ENCODE measurements at places on chromosomes 7 and 10.

DNA sequence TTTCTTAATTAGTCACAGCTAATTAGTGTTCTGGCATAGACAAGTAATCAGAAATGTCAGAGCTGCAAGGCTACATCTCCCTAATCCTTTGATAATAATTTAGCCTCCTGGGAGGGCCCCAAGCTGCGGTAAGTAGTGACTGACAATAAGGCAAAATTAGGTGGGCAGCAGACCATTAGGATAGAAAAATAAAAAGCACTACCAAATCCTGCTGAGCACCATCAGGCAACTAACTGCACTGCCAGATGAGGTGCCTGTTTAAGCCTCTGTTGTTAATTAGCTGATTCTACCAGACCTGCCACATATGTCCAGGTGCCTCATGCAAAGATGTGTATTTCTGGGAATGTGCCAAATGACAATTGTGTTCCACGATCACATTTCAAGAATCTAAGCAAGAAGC, 32.5 kb upstream of the FEZF1 start:
- DNase-seq: no peak

GRCh38 chr10:98273057-98273850, 5.3 kb upstream of the LOXL4 start:
- DNase-seq: no peak

DNA sequence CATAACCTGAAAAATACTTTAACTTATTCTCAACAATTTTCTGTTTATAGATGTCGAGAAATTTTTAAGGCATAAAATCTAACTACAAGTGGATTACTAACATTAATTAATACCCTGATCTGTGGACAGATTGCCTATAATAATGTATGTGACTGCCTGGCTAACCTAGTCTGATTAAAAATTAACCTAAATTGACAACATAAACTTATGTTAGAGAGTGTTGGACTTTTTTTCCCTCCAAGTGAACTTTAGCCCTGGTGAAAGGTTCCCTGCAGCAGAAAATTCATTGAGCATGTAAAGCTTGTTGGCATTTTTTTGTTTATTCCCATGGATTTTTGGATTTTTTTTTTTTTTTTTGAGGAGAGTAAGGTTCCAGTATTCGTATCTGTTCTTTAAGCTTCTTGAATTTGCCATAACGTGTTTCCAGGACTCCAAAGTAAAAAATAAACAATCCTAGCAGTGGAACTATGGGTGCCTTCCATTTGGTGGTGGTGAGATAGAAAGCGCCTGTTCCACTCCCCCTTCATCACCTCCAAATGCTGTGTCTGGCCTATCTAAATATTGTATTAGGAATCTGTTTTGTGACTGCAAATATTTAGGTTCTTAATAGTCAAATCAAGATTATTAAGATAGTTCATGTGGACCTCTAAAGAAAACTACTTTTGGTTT, 36.1 kb downstream of the NET1 start:
- DNase-seq: no peak

- DNase-seq: no peak
Measured at GRCh38 chr10:111593578-111593977, 516.7 kb downstream of the ADRA2A start.

GRCh38 chr10:103139803-103140202, 53.3 kb downstream of the NT5C2 start:
- DNase-seq: no peak

DNA sequence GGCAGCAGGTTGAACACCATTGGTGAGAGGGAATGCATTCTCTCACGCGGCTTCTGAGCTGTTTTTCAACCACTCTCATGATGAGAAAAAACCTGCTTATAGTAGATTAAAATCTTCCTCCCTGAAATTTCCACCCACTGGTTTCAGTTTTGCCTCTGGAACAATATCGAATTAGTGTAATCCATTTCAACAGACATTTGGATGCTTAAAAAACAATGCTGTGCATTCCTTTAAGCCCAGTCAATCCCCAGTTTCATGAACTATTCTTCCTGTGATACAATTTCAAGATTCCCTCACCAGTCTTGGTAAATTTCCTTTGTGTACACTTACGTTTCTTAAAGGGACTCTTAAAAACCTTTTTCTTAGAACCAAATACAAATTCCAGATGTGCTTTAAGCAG, 89.6 kb downstream of the ITIH5 start:
- no peak for DNase-seq

GRCh38 chr10:114682121-114682520, 24.0 kb upstream of the ABLIM1 start:
- no peak for DNase-seq

Data from substantia nigra (tissue), 51 donors.